ENCODE measurements at places on chromosomes 13 and 19.

DNA sequence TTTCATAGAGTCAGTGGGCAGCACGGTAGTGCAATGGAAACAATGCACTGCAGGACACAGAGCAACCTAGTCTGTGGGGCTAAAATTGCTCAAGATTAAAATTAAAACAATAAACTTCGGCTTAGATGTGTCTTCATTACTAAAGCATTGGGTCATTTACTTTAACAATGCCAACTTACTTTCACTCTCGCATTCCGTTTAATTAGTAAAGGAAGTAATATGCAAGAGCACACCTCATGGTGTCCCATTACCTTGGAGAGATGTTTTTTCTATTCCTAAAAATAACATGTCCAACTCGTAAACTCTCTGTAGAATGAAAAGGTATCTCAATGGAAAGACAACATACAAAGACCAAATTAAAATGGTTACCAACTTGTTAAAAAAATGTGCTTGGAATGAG lies 738.4 kb downstream of the PCDH17 start:
- DNase-seq, result no peak

- no peak for DNase-seq
Measured at GRCh38 chr19:6274756-6275155, 5.0 kb downstream of the MLLT1 start.

GRCh38 chr19:8592231-8593009 lies 15.2 kb upstream of the MYO1F start:
- DNase-seq, result peak; percentile 90

- DNase-seq, result no peak
Measured at GRCh38 chr13:97212004-97212403, 10.1 kb upstream of the MBNL2 start.

- DNase-seq, result peak; percentile 43
Measured at GRCh38 chr19:42176990-42177685, 40.3 kb downstream of the DEDD2 start.

DNA sequence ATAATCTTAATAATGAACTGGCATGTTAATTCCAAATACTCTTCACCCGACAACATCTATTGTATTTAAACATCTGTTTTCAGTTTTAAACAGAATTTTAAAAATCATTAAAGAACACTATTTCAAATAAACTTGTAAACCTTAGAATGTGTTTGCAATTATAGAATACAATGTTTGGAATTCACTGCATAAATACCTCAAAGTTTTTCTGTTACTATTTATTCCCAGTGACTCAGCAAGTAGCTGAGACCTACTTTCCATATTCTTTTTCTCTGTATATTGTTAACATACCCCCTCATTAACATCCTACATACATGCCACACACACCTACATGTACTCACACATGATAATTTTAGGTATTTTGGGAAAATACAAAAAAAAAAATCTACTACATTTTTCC lies 1134.3 kb downstream of the SLITRK1 start:
- DNase-seq, result peak; percentile 60
